Calu3 (cell line): ENCODE measurements at places on chromosomes 3 and 15. TPM values are rescaled to one million over a fixed set of nuclear protein-coding genes. Genes with fewer than 3 reads are reported as not detected.

GRCh38 chr15:40451527-40452158, 10.9 kb downstream of the BAHD1 start:
- no peak overlapping the region for H3K27ac ChIP-seq
- no peaks in the 10 kb centered on the region for H3K4me1 ChIP-seq
- DNase-seq: no peak
- H3K36me3 ChIP-seq: no peaks in the 10 kb centered on the region
- no peaks in the 10 kb centered on the region for H3K27me3 ChIP-seq
- H3K4me3 ChIP-seq: no peak overlapping the region

GRCh38 chr3:9194509-9195184, 54.8 kb downstream of the SRGAP3 start:
- no peak overlapping the region for H3K4me3 ChIP-seq
- H3K27ac ChIP-seq: no peak overlapping the region
- H3K4me1 ChIP-seq: peaks cover 10% of the 10 kb centered on the region
- no peaks in the 10 kb centered on the region for H3K36me3 ChIP-seq
- H3K27me3 ChIP-seq: peaks cover 10% of the 10 kb centered on the region
- no peak for DNase-seq

GRCh38 chr15:74504418-74504817, 36.6 kb upstream of the ARID3B start:
- no peak overlapping the region for H3K4me3 ChIP-seq
- no peaks in the 10 kb centered on the region for H3K36me3 ChIP-seq
- no peaks in the 10 kb centered on the region for H3K27me3 ChIP-seq
- no peak overlapping the region for H3K27ac ChIP-seq
- no peak for DNase-seq

GRCh38 chr15:97944724-97945123, 15.8 kb upstream of the ARRDC4 start:
- DNase-seq: no peak

- H3K27me3 ChIP-seq: no peaks in the 10 kb centered on the region
- peaks cover 5% of the 10 kb centered on the region for H3K36me3 ChIP-seq
- H3K4me3 ChIP-seq: no peak overlapping the region
- no peak overlapping the region for H3K27ac ChIP-seq
- peaks cover 47% of the 10 kb centered on the region for H3K4me1 ChIP-seq
- no peak for DNase-seq
Observed at GRCh38 chr15:45181491-45182285, 6.1 kb downstream of the SHF start.

GRCh38 chr15:74865316-74865715, 7.8 kb downstream of the SCAMP2 start:
- H3K4me3 ChIP-seq: peak overlapping the region; percentile 32
- no peak for DNase-seq
- peaks cover 31% of the 10 kb centered on the region for H3K36me3 ChIP-seq
- H3K27ac ChIP-seq: peak overlapping the region; percentile 60

DNA sequence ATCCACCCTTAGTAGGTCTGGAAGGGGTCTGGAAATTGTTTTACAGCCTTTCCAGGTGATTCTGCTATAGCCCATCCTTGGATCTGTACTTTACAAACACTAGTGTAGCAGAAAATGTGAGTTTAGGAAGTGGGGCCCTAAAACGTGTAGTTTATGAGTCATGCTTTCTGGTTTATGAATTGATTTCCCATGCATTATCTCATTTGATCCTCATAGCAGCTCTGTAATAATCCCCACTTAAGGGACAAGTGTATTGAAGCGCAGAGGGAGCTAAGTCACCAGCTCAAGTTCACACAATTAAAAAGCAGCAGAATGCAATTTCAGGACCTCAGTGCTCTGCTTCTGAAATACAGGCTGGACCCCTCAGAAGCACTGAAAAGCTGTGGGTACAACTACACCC, 22.7 kb upstream of the STARD5 start:
- H3K36me3 ChIP-seq: no peaks in the 10 kb centered on the region
- no peak for DNase-seq
- H3K4me3 ChIP-seq: no peak overlapping the region
- H3K27me3 ChIP-seq: peaks cover 64% of the 10 kb centered on the region

DNA sequence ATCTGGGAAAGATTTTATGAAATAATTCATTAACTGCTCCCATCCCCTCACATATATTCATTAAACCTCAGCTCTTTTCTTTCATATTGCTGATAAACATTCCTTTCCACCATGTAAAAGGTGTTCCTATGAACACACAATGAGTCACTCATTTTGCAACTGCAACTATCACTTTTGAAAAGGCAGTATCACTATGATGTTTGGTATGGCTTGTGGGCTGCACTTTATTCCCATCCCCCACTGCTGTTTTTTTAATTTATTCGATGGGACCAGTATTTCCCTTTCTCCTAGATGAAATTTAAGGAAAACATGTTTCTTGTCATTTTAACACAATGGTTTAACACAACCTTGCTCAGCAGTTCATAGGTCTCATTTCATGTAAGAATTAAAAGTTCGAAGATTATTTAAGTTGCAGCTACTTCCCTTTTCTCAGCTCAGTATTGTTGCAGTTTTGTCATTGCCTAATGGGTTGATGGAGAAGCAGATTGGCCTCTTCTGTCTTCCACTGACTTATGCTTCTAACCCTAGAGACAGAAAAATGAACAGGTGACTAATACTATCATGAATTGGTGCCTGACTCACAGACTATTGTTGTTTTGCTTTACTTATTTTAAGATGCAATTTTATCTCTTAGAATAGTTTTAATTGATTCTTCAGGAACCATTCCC, 280.3 kb downstream of the ZPLD1 start:
- DNase-seq: no peak
- peak overlapping the region; percentile 36 for H3K27ac ChIP-seq
- no peaks in the 10 kb centered on the region for H3K36me3 ChIP-seq
- no peak overlapping the region for H3K4me3 ChIP-seq
- no peaks in the 10 kb centered on the region for H3K27me3 ChIP-seq

DNA sequence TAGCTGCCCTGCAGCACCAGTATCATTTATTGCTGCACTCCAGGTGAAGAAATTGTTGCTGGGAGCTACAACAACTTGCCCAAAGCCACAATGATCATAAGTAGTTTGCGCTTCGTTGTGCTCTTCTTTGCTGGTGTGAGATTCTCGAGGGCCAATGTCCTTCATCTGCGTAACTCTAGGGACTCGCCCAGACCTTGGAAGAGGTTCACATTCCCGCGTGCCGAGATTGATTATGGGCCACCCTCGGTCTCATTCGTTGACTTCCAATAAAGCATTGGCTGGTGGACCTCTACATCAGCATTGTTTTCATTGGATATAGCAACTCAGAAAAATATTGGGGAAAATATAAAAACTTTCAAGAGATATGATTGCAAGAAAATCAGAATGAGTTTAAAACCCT, 423 bp upstream of the PHLDB2 start:
- no peaks in the 10 kb centered on the region for H3K27me3 ChIP-seq
- H3K4me3 ChIP-seq: peak overlapping the region; percentile 88
- H3K4me1 ChIP-seq: peaks cover 30% of the 10 kb centered on the region
- no peak overlapping the region for H3K27ac ChIP-seq

GRCh38 chr3:29185706-29186105, 95.2 kb upstream of the RBMS3 start:
- H3K36me3 ChIP-seq: no peaks in the 10 kb centered on the region
- no peaks in the 10 kb centered on the region for H3K27me3 ChIP-seq
- peaks cover 17% of the 10 kb centered on the region for H3K4me1 ChIP-seq

DNA sequence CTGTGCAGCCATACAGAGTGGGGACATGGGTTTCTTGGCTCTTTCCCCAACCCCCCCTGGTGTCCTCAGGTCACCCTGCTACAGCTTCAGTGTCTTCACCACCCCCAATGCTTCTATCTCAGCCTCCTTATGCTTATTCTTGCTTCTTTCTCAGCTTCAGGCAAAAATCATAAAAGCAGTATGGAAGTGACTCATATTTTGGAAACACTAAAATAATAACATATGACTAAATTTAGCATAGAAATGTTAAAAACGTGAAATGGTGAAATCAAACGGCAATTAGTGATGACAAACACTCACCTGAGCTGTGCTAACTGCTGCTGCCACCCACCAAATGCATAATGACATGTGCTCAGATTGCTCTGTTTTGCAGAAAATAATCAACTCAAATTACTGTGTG, 475.2 kb upstream of the EPHA3 start:
- no peaks in the 10 kb centered on the region for H3K36me3 ChIP-seq
- no peaks in the 10 kb centered on the region for H3K27me3 ChIP-seq
- no peak overlapping the region for H3K4me3 ChIP-seq
- H3K27ac ChIP-seq: no peak overlapping the region

DNA sequence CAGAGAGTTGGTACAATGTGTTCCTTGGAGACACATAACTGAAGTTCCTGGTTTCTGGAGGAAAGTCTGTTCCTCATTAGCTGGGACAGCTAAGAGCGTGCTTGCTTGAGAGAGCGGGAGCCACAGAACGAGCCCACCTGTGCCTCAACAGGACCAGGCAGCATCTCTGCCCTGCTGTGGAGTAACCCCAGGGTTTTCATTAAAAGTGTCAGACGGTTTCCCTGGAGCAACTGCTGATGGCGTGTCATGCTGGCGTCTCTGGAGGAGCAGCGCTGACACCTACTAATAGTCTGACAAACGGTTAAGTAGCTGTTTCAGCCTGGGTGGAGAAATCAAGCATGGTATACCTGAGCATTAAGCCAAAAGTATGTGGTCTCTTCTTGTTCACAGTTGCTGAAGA, 150.0 kb downstream of the MCTP2 start:
- no peak overlapping the region for H3K27ac ChIP-seq
- no peak overlapping the region for H3K4me3 ChIP-seq
- H3K36me3 ChIP-seq: no peaks in the 10 kb centered on the region
- H3K4me1 ChIP-seq: no peaks in the 10 kb centered on the region
- H3K27me3 ChIP-seq: no peaks in the 10 kb centered on the region

DNA sequence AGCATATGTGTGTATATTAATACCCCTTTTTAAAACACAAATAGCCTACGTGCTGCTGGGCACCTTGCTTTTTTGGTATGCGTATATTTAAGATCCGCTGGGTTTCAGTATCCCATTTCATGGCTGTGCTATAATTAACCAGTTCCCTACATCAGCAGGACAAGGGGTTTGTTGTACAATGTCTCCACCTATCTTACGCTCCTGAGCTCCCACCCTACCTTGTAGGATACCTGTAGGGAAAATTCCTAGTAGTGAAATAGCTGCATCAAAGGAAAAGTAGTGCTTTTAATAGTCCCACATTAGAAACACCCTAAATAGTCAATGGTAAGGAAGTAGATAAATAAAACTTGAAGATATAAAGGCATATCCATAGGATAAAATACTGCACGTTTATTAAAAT, 1.4 kb downstream of the MAP6D1 start:
- peaks cover 11% of the 10 kb centered on the region for H3K4me1 ChIP-seq
- peak overlapping the region; percentile 42 for H3K27ac ChIP-seq

DNA sequence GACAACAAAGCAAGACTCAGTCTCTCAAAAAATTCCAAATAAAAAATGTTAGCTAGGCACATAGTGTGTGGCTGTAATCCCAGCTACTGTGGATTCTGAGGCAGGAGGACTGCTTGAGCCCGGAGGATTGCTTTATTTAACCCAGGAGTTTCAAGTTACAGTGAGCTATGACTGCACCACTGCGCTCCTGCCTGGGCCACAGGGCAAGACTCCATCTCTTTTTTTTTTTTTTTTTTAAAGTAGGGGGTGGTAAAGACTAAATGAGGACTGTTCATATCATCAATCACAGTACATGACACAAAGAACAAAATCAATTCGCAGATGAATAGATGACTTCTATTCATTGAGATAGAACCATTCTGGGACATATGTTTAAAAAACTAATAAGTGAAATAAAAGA, 48.1 kb downstream of the ACAP2 start:
- peaks cover 28% of the 10 kb centered on the region for H3K4me1 ChIP-seq
- H3K27me3 ChIP-seq: no peaks in the 10 kb centered on the region
- no peak overlapping the region for H3K4me3 ChIP-seq
- H3K27ac ChIP-seq: no peak overlapping the region

DNA sequence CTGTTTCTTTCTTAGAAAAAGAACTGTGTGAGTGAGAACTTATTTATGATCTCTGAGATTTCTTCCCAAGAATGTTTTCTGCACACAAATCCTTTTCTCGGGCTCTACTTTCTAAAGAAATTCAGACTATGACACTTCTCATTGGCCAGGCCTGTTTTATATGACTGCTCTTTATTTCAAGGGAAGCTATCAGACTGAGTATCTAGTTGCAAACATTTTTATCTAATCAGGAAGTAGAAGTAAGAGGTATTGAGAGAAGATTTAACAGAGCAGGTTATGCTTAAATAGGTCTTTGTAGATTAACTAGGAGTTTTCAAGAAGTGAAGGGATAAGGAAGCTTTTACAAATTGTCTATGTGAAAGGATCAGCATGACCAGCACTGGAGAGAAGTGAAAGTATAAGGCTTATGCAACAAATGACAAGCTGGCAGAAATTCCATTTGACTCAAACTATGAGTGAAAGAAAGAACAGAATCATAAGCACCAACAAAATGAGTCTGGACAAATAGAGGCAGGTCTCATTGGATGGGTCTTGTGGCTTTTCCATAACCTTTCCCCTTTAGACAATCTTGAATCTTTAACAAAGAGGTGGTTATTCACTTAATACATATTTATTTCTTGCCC, 71.9 kb upstream of the CHL1 start:
- H3K36me3 ChIP-seq: no peaks in the 10 kb centered on the region
- peaks cover 16% of the 10 kb centered on the region for H3K4me1 ChIP-seq
- no peak overlapping the region for H3K4me3 ChIP-seq
- H3K27ac ChIP-seq: peak overlapping the region; percentile 43

DNA sequence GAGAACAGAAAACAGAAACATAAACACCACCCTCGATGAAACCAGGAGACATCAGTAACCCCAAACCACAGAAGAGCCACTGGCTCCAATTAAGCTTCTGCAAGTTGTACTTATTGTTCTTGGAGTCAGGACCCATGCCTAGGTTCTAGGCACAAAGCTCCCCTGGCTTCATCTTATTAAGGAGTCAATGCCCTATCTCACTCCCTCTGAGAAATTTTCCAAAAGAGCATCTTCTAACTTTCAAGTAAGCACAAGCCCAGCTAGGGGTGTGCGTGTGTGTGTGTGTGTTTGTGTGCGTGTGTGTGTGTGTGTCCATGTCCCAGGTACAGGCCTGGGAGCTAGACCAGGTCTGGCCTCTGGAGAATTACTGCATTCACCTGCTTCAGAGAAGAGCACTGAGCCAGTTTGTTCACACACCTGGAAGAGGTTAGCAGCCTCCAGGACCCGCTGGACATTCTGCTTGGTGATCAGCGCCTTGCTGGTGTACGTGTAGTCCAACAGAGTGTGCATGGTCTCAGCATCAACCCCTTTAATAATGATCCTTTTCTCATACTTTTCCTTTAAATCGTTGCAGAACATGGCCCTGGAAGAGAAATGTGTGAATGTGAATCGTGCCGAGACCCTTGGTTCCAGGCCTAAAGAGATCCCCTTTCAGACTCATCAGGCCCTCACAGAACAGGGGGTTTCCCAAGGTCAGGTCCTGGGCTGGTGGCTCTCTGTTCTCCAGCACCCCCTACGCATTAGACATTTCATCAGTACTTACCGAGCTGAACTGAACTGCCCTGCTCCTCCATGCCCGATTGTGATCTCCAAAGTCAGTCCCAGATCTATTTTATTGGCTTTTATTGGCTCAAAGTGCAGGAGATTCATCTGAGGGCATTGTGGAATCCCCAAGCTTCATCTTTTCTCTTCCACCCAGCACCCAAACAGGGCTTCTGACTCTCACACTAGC, 27.8 kb downstream of the KLHL6 start:
- no peak overlapping the region for H3K27ac ChIP-seq
- H3K36me3 ChIP-seq: no peaks in the 10 kb centered on the region
- no peak for DNase-seq
- no peaks in the 10 kb centered on the region for H3K4me1 ChIP-seq
- no peak overlapping the region for H3K4me3 ChIP-seq
- H3K27me3 ChIP-seq: peaks cover 30% of the 10 kb centered on the region

The ROPN1B gene
- total RNA-seq: 0.76 and 0.92 TPM in 2 replicates

The GUCA1C gene
- not detected in 2 replicates for total RNA-seq

The FOXL2 gene
- total RNA-seq: 0.42 and 0.86 TPM in 2 replicates

The PIK3R4 gene
- total RNA-seq: 42.6 and 47.3 TPM in 2 replicates
